ENCODE measurements at places on chromosomes 6 and 20.

DNA sequence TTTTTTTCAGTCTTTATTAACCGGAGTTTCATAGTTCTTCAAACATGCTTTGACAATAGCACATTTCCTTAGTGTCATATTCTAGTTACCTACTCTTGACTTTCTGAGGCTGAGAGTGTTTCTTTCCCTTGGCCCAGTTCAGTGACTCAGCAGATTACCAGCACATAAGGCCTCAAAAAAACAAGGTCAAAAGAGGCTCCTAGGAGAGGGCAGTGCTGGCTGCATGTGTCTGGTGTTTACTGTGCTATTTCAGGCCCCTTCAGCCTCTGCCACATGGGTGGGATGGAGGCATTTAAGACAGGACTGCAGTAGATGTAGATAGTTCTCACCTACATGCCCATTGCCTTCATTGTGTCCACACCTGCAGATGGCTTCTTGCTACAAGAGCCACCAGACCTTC, 198.2 kb upstream of the SSTR4 start:
- no peak for DNase-seq

DNA sequence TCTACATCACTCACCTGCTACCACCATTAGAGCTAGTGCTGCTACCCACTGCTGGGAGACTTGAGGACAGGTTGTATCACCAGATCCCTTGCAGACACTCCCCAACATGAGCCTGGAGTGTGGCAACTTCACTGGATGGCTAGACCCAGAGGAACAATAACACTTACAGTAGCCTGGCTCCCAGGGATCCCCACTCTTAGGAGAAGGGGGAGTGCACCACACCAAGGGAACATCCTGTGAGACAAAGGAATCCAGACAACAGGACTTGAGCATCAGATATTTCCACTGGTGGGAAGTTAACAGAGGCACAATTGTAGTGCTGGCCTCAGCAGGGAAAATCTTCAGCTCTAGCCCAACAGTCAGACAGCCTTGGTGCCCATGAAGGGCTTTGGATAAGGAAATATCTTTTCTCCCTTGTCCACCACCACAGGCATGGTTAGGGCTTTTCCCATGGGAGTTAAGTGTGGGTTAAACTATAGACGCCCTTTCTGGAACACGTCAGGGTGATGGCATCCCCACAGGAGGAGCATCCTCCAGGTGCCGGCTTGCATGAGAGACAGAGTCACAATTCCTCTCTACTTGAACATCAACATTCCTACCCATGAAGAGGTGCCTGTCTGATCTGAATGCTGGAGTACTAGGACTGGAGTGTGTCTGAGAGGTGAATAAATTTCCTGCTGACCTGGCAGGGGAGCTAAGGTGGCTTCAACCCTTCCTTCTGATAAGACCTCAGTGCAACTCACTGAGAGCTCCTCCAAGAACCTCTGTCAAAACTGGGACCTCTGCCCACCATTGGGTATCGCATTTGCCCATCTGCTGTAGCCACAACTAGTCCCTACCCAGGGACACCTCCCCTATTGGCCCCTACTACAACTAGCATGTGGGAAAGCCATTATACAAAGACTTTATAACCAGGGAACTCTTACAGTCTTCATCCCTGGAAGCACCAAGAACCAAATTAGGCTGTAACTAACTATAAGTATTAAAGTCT, 55.4 kb upstream of the SIRPG start:
- DNase-seq, result no peak

- DNase-seq, result no peak
Measured at GRCh38 chr20:36421641-36422040, 115.5 kb downstream of the DLGAP4 start.

DNA sequence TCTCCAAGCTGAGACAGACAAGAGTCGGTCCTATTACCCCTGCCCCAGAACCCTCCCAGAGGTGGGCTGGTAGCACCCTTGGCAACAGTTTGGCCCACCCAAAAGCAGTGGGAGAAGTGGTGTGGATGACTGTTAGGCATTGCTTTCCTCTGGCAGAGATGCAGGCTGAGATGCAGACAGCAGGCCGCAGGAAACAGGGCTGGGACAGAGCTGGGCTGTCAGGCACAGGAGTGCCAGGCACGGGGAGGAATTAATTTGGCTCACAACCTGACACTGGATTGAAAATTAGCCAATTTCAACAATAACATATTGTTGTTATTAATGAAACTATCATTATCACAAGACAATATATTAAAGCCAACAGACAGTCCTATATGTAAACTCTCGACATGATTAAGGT, 15.7 kb upstream of the SIRT5 start:
- no peak for DNase-seq
